ENCODE measurements at places on chromosomes 12 and 14. TPM values are rescaled to one million over a fixed set of nuclear protein-coding genes. Genes with fewer than 3 reads are reported as not detected.

DNA sequence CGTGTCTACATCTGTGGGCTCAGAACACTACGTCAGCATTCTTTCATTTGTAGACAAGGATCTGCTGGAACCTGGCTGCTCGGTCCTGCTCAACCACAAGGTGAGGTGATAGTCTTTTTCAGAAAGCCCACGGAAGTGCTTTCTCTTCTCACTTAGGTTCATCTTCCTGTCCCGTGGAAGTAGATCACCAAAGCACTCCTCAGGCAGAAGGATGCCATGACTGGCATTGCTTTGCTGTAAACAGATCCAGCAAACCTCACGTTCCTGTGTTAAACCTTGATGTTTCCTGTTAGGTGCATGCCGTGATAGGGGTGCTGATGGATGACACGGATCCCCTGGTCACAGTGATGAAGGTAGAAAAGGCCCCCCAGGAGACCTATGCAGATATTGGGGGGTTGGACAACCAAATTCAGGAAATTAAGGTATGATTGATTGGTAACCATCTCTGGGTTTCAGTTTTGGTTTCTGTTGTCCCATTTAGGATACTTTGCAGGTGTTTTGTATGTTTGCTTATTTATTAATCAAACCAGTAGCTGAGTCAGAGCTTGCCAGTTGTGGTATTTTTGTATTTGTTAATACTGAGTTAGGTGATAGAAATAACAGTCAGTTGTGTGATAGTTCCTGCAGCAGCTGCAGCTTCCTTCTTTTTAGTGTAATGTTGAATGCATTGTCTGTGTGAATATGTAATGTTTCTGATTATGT lies 7.5 kb downstream of the PSMC1 start:
- DNase-seq, result no peak
- peaks cover 89% of the 10 kb centered on the region for H3K36me3 ChIP-seq
- no peak overlapping the region for H3K4me3 ChIP-seq

- peak overlapping the region; percentile 40 for H3K4me3 ChIP-seq
- no peak overlapping the region for H3K27ac ChIP-seq
- DNase-seq, result no peak
- H3K27me3 ChIP-seq, result no peaks in the 10 kb centered on the region
- peaks cover 52% of the 10 kb centered on the region for H3K4me1 ChIP-seq
These were observed 16.1 kb downstream of the FGD6 start for GRCh38 chr12:95201056-95201670.

DNA sequence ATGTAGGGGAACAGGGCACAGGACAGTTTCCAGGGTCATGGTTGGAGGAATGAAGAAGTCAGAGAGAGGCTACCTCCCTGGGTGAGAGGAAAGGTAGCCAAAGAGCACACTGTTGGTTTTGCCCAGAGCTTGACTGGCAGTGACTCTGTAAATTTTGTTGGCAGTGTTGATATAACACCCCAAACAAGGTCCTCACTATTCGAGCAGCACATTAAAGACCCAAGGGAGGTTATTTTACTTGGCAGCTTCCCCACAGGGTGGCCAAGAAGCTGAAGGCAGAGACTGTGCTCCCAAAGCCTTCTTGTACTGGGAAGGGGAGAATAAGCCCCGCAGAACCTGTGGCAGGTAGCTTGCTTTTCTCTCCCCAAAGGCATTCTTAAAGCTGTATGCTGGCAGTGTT lies 40.6 kb downstream of the WSCD2 start:
- H3K4me3 ChIP-seq, result no peak overlapping the region
- H3K36me3 ChIP-seq, result no peaks in the 10 kb centered on the region
- H3K27me3 ChIP-seq, result no peaks in the 10 kb centered on the region
- no peak for DNase-seq
- no peaks in the 10 kb centered on the region for H3K4me1 ChIP-seq

DNA sequence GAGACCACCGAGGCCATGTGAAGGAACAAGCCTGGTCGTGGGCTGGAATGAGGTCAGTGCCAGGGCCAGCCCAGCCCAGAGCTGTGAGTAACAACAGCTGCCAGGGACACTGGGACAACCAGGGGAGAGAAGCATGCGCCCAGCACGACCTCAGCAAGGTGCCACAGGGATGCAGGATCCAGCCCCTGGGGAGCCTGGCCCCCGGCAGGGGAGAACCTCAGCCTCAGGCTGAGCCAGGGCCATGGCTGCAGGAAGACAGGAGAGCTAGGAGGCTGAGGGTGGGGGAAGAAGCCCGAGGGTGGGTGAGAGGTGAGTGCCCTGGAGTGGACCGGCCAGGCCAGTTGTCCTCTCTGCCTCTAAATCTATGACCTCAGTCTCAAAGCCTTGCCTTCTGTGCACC lies 62.6 kb downstream of the BCL11B start:
- H3K27ac ChIP-seq, result no peak overlapping the region
- H3K27me3 ChIP-seq, result no peaks in the 10 kb centered on the region
- H3K4me3 ChIP-seq, result no peak overlapping the region
- no peak for DNase-seq
- no peaks in the 10 kb centered on the region for H3K4me1 ChIP-seq
- H3K36me3 ChIP-seq, result no peaks in the 10 kb centered on the region

- no peak overlapping the region for H3K27ac ChIP-seq
- H3K4me1 ChIP-seq, result no peaks in the 10 kb centered on the region
- H3K36me3 ChIP-seq, result no peaks in the 10 kb centered on the region
- no peak for DNase-seq
- H3K4me3 ChIP-seq, result no peak overlapping the region
- no peaks in the 10 kb centered on the region for H3K27me3 ChIP-seq
These were observed 276.6 kb downstream of the ACSS3 start for GRCh38 chr12:81354327-81354932.

DNA sequence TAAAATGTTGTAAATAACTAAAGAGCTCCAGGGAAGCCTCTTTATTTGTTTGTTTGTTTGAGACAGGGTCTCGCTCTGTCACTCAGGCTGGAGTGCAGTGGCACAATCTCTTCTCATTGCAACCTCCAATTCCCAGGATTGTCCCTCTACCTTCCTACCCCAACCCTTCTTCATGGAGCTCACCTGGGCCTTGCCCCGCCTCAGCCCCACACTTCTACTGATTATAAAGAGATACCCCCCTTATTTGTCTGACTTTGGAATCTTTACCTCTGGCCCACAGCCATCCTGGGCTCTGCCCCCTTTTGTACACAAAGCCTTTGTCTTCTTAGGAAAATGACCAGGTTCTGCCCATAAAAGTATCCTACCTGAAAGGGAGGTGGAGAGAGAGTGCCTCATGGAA lies 9.1 kb upstream of the BLTP3B start:
- H3K27ac ChIP-seq, result no peak overlapping the region
- DNase-seq, result no peak
- H3K4me1 ChIP-seq, result no peaks in the 10 kb centered on the region
- H3K27me3 ChIP-seq, result no peaks in the 10 kb centered on the region
- H3K36me3 ChIP-seq, result no peaks in the 10 kb centered on the region

- no peak overlapping the region for H3K4me3 ChIP-seq
- no peaks in the 10 kb centered on the region for H3K36me3 ChIP-seq
- no peaks in the 10 kb centered on the region for H3K4me1 ChIP-seq
These were observed 1.7 kb upstream of the C12orf56 start for GRCh38 chr12:64392221-64392620.

DNA sequence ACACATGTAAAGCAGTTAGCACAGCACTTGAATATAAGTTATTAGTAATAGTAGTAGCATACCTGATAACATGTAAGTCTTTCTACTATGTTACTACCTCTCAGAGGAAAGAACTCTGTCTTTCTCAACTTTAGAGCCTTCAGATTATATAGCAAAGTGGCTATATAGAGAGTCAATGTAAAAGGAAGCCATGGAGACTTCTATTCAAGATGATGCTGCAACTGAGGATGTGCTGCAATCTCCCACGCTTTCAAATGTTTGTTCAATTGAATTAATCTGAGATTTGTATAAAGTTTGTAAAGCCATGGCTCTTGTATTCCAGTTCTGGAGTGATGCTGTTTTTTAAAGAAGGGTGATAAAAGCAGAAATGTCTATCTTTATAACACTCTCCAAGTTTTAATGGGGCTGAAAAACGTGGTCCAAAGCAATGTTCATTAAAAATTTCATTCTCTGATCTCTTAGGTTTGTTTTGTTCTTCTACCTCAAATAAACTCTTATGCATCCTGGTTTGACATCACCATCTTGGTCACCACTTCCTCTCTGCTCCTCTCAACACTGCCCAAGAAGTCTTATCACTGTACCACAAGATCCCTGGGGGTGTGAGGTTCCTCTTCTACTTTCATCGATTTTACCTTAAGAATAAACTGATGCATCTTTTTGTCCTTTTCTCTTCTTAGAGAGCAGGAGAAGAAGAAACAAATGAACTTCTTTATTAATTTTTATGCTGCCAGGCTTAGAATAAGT lies 40.6 kb downstream of the C12orf42 start:
- no peaks in the 10 kb centered on the region for H3K36me3 ChIP-seq
- no peaks in the 10 kb centered on the region for H3K27me3 ChIP-seq
- H3K4me1 ChIP-seq, result no peaks in the 10 kb centered on the region
- H3K27ac ChIP-seq, result no peak overlapping the region
- H3K4me3 ChIP-seq, result no peak overlapping the region

DNA sequence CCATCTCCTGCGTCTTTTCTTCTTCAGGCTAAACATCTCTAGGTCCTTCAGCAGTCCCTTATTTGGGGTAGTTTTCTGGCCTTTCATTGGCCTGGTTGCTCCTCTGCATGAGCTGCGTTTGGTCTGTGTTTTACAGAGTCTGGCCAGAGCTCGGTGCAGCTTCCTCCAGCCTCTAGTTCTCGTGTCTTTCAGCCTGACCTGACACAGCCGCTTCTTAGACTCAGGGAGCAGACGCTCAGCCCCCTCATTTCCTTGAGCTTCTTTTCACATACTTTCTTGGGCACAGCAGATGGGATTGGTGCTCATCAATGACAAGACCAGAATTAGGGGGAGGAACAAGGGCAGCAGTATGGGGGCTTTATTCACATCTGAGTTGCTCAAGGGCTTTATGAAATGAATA lies 13.6 kb upstream of the GSG1 start:
- no peaks in the 10 kb centered on the region for H3K4me1 ChIP-seq
- H3K27me3 ChIP-seq, result no peaks in the 10 kb centered on the region
- H3K27ac ChIP-seq, result no peak overlapping the region
- H3K36me3 ChIP-seq, result no peaks in the 10 kb centered on the region
- no peak overlapping the region for H3K4me3 ChIP-seq

GRCh38 chr14:100387450-100387849 lies 64.3 kb downstream of the SLC25A47 start:
- H3K36me3 ChIP-seq, result no peaks in the 10 kb centered on the region
- H3K27ac ChIP-seq, result no peak overlapping the region
- H3K4me3 ChIP-seq, result no peak overlapping the region
- no peak for DNase-seq

DNA sequence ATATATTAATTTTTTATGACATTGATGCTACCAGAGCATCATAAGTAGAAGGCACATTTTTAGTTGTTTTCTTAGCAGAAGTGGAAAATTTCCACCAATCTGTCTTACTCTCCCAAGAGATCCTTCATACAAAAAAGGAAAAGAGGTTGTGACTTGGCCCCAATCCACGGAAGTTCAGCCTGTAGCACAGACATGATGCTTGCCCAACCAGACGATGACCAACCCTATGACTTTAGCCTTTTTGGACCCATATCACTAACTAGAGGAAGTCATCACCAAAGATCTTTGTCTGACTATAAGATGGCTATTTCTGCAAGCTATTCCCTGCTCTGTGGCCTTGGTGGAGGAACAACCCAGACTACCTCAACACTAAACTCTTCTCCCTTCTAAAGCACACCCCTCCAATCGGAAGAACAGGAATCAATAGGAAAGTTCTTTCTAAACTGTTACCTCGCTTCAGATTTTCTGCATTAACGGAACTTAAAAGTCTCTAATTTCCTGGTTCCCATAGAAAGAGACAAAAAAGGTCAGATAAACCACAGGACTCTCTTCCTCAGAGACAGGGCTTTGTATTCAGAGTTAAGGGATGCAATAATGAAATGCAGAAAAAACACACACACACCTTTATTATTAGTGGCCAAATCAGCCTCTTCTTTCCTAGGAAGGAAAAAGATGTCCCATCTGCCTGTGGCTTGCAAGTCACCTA lies 4.1 kb upstream of the RHOJ start:
- no peaks in the 10 kb centered on the region for H3K27me3 ChIP-seq
- H3K36me3 ChIP-seq, result no peaks in the 10 kb centered on the region
- H3K4me1 ChIP-seq, result peaks cover 6% of the 10 kb centered on the region
- no peak for DNase-seq

GRCh38 chr12:56581418-56582145 lies 48.5 kb downstream of the BAZ2A start:
- H3K27ac ChIP-seq, result no peak overlapping the region
- H3K4me3 ChIP-seq, result no peak overlapping the region

LRRC43 gene
- 0.26 TPM for polyA plus RNA-seq

DHH gene
- 0.16 TPM for polyA plus RNA-seq

FBRSL1 gene
- polyA plus RNA-seq, result 10.9 TPM

IL26 gene
- polyA plus RNA-seq, result not detected

LRTM2 gene
- not detected for polyA plus RNA-seq

All from adrenal gland (tissue), 19 donors.